ENCODE measurements at places on chromosomes 5 and 9.

DNA sequence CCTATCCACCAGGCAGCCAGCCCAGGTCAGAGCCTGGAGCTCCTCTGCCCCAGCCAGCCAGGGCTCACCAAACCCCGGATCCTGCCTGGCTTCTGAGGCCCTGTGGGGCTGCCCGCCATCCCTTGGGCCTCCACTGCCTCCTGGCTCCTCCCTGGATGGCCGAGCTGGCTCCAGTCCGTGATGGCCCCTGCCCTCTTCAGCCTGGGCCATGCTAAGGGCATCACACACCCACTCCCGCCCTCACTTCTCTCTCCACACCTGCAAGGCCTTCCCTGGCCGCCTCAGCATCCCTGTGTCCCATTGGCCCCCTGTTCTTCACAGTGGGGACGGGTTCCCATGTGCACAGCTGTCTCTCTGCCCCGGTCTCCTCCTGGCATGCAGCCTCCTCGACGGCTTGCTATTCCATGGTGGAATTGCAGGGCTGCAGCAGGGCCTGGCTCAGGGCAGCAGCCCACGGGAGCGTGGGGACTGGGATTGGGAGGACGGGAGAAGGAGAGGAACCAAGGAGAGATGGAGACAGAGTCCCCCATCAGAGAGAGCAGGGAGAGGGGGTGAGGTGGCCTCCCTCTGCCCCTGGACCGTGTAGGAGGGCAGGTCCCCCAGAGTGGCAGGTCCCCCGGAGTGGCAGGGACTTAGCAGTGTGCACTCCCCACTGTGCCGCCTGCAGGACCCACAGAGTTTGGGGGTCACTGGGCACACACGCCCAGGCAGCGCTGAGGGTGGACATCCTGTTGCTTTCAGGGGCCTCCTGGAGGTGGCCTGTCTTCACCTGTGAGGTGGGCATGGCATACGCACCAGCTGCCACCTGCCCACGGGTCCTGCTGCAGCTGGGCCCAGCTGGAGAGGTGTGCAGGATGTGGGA is 16.7 kb upstream of the RNU6ATAC start:
- DNase-seq = no peak

- no peak for DNase-seq
Observed at GRCh38 chr9:85645909-85646627, 95.7 kb downstream of the AGTPBP1 start.

DNA sequence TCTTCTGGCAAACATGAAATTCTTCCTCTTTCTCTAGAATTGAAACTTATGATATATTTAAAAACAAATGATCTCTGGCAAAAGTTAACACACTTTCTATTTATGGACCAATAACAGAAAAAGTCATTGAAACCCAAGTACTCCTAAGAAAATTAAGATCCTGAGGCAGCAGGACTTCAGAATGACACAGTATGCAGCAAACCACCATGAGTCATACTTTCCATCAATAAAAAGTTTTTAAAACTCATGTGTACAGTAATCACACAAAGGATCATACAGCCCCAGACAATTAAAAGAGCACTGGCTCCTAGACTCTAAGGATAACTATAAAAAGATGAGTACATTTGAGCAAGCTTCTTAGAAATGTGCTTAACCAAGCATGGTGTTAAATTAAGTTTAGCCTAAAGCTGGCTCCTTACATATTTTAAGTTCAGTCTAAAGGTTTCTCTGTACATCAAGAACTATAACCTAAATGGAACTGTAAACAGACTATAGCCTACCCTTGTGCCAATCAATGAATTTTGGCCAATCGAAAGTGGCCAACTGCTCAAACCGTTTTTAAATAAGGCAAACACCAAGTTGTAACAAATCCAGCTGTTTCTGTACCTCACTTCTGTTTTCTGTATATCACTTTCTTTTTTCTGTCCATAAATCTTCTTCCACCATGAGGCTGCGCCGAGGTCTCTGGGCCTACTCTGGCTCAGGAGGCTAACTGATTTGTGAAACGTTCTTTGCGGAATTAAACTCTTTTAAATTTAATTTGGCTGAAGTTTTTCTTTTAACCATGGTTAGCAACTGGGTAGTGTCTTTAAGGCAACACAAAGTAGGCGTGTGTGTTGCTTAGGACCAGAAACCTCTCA is 232.1 kb upstream of the PIK3R1 start:
- no peak for DNase-seq

DNA sequence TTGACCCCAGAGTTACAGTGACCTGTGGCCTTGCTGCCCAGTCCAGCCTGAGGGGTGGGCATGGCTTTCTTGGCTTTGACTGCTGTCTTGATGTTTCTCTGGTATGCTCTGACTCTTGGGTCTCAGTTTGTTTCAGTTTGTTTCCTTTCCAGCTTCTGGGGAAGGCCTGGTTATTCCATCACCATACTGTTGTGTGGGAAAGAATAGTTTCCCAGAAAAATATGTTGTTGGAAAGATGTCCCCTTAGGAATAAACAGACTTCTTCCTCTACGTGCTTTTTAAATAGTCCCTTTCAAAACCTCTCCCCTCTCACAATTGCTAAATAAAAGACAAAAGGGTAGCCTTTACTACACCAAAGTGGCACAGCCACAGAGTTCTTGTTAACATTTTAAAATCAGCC is 49.5 kb downstream of the EGFLAM start:
- DNase-seq = no peak

- no peak for DNase-seq
Observed at GRCh38 chr5:176533894-176534611, 3.1 kb downstream of the RNF44 start.
